ENCODE measurements at places on chromosomes 5 and 9.

GRCh38 chr9:110021891-110022290 is 186.1 kb downstream of the C9orf152 start:
- no peak for DNase-seq

- peak; percentile 44 for DNase-seq
These were observed 14.6 kb upstream of the PRR16 start for GRCh38 chr5:120449501-120449900.

- no peak for DNase-seq
These were observed 149.8 kb downstream of the GRIA1 start for GRCh38 chr5:153640293-153640692.

DNA sequence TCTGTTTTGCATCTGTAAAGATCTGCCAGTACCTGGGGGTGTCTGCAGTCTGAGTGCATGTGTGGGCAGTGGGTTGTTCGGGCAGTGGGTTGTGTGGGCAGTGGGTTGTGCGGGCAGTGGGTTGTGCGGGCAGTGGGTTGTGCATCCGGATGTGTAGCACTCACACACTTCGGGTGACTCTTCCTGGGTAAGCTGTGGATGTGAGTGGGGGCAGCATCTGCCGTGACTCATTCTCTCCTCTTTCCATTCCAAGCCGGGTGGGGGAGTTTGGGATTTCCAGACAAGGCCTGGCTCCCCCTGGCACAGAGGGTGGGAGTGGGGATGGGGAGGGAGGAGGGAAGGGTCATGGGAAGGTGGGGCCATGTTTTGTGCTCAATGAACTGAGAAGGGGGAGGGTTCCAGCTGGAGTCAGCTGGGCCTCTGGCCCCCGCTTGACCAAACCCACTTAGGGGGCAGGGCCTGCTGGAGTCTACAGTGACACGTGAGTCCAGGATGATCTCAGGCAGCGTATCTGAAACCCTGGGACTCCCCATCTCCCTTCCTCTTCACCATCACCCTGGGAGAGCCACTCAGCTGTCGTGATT is 8.3 kb downstream of the CRB2 start:
- peak; percentile 57 for DNase-seq

DNA sequence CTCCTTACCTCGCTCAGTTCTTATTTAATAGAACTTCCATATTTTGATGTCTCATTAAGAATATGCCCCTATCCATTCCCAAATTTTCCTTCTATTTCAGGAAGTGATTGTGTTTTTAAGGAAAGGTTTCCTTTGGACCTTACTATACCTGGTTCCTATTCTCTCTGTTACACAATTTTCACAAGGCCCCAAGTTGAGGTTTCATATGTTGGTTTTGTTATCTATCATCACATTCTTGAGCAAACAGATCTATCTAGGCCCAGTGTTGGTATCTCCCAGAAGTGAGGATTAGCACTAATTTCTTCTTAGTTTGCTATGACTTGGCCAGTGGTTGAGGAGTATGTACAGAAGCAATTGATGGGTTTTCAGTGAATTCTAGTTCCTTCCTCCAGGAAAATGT is 41.5 kb downstream of the ALG2 start:
- no peak for DNase-seq

DNA sequence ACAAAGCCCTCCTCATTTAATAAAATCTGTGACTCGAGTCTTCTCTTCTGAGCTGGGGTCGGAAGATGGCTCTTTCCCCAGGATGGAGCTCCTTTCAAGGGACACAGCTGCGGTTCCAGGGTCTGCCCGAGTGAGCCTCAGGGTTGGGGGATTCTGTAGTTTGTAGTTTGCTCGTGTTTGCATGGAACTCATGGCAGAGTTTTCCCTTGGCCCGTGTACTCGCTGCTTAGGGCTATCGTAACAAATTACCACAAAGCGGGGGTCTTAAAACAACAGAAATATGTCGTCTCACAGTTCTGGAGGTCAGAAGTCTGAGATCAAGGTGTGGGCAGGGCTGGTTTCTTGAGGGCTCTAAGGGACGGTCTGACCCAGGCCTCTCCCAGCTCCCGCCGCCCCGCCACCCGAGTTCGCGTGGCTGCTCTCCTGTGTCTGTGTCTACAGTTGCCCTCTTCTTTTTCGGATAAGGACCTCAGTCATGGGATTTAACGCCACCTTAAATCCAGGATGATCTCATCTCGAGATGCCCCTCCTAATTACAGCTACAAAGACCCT is 13.9 kb upstream of the LPCAT1 start:
- DNase-seq: no peak

DNA sequence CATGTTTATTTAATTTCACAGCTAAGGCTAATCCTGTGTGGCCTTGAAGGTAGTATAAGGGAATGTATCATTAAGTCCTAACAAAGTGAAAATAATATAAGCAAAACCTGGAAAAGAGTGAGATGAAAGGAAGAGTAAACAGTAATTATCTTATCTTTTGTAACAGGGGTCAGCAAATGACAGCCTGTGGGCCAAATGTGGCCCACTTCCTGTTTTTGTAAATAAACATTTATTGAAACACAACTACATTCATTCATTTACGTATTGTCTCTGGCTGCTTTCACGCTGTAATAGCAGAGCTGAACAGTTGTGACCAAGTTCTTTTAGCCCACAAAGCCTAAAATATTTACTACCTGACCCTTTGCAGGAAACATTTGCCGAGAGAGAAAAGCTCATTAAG is 78.4 kb upstream of the HTR4 start:
- DNase-seq: no peak

GRCh38 chr5:131198625-131199024 is 27.9 kb downstream of the LYRM7 start:
- no peak for DNase-seq

DNA sequence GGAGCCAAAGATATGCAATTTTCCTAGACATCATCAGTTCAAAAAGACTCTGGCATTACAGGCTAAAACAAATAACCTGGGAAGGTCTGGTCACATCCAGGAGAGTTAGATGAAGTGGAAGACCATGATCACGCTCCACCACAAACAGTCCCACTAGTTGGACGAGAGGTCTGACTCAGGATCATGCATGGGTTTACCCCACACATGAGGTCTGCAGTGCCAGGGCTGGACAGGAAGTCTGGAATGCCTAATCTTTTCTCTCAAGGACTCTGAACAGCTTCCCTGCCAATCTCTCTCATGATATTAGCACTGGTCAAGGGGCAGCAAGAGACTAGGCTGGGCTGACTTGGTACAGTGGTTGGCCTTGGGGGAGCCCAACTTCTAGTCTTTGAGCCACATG is 7.1 kb downstream of the PRUNE2 start:
- DNase-seq: no peak

GRCh38 chr5:148747536-148747906 is 78.9 kb upstream of the ADRB2 start:
- DNase-seq: no peak

- DNase-seq: no peak
These were observed 290.8 kb downstream of the ATPSCKMT start for GRCh38 chr5:9958914-9959313.

GRCh38 chr9:84538879-84539278 is 130.7 kb upstream of the NTRK2 start:
- no peak for DNase-seq

GRCh38 chr5:111735583-111736270 is 21.3 kb downstream of the NREP start:
- peak; percentile 89 for DNase-seq

DNA sequence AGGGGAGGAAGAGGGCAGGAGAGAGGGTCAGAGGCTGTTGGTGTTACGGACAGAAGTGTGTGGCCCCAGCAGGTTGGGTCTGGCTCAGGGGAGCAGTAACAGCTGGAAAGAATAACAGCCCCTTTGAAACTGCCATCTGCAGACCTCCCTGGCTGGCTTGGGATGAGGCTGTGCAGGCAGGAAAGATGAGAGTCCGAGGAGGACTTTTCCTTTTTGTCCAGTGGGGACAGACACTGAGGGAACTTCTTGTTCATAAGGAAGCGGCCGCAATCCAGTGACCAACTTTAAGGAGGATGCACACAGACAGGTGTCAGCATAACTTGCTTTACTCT is 14.8 kb upstream of the PLEKHG4B start:
- no peak for DNase-seq

- no peak for DNase-seq
These were observed 2.2 kb upstream of the GARIN3 start for GRCh38 chr5:157168286-157168685.

DNA sequence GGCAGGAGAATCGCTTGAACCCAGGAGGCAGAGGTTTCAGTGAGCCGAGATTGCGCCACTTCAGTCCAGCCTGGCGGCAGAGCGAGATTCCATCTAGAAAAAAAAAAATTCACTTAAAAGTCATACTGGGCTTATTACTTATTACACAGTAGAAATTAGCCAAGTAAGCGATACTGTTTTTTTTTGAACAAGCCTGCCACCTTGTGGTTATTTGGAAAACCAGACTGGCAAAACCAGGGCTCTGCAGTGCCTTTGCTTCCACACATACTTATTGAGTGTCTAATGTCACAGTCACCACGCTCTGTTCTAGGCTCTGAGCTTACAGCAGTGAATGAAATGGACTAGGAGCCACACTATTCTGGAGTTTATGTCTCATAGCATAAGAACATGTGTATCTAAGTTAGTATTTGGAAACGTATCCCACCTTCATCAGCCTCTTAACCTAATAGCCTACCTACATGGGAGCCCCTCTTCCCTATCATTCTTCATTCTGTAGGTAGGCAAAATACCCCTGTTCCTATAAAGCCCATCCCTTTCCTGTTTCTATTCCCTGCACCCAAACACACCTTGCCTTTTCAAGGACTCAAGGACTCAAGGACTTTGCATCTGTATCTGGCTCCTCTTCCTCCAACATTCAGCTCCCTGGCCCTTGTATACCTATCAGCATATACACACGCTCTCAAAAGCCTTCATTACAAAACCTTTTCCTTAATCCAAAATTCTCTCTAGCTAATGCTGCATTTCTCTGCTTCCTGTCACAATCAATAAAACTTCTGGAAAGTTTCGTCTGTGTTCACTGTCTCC is 13.9 kb upstream of the BASP1 start:
- DNase-seq: peak; percentile 86

DNA sequence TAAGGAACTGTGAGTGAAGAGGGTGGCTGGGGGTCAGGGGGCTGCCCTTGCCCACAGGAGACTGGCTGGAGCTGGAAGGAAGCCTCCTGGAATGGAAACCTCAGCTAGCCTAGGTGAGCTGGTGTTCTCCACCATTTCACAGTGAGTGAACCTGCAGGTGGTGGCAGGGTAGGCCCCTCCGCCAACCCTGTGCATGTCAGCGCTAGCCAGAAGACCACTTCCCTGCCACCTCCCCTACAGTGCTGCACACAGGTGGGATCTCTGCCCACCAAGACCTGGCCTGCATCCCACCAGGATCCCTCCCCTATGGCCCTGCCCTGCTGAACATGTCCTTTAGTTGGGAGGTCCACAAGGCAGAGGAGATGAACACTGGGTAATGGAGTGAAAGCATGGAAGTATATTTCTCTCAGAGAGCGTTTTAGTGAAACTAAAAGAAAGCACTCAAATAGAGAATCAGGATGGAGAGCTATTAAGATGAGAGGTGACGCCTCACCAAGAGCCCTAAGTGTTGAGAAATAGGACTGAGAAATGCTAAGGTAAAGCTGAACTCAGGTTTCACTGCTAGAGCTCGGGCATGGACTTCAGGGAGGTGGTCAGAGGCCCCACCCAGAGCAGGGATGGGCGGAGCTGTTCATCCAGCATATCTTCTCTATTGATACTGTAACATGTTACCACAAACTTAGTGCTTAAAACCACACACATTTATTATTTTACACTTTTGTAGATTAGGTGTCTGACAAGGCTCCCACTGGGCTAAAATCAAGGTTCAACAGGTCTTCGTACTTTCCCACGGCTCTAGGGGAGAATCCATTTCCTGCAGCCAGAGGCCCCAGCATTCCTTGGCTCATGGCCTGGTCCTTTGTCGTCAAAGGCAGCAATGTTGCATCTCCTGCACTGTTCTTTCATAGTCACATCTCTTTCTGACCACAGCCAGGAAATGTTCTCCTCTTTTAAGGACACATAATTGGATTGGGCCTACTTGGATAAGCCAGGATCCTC is 83.2 kb downstream of the DIRAS2 start:
- DNase-seq: no peak

DNA sequence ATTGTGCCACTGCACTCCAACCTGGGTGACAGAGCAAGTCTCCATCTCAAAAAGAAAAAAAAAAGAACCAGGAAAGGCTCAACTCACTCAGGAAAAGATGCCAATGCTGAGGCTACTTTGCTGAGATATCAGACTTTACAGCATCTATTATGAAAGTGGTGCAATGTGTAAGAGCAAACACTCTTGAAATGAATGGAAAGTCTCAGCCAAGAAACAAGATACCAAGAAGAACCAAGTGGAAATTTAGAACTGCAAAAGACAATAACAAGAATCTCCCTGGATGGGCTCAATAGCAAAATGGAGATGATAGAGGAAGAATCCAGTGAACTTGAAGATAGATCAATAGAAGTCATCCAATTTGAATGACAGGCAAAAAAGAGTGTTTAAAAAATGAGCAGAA is 37.7 kb downstream of the TSPAN17 start:
- no peak for DNase-seq

DNA sequence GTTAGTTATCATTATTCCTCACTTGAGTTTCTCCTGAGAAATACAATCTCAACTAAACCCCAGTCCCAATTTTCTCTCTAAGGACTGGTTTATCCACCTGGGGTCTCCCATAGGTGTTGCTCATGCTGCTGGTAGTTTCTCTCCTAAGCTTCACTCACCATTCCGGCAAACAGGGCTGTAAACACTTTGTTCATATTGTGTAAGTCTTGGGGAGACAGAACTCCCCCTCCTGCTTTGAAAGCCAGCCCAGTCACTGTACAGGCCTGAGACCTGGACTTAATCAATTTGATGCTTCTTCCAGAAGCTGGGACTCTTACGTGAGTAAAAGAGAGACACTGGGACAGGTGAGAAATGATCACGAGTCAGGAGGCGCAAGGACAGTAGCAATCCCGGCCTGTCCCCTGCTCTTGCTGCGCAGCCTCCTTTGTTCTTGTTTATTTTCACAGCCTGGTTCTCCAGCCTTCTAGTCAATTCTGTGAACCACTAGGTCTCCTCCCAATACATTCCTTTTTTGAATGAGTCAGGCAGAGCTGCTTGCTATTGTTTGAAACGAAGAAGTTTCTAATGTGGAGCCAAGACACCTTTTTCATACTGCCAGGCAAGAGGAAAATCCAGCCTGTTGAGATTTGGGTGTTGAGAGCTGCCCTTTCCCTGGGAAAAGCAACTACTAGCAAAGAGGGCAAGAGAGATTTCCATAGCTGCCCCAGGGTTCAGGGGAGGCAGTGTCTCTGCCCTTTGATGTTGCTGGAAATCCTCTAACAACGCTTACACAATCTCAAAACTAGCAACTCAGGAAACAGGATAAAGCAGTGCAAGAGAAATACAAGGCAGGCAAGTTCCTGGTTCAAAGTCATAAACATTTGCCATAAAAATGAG is 9.2 kb upstream of the SHROOM1 start:
- DNase-seq: peak; percentile 66

DNA sequence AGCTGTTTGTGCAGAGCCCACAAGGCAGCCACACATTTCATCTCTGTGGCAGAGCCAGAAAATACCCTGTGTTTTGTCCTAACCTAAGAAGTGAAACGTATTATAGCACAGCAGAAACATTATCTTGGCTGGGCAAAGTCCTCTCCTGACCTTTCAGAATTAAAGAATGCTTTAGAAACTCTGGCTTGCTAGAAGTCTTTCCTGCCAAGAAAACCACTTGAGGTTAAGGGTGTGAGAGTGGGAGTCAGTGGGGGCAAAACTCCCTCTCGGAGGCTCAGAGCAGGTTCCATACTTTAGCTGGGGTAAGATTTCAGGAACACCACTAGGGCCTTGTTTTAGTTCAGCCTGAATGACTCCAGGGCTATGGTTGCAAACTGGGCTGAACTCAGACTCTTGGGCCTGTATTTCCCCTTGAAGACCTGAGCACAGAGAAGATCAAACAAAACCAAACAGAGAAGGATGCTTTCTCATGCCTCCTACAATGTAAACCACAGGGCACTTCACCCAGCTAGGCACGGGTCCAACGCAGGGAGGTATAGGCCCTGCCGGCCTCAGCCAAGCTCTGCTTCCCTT is 48.0 kb downstream of the ZNF366 start:
- no peak for DNase-seq
